Activated CD8-positive, alpha-beta T cell treated with anti-CD3 and anti-CD28 coated beads for 36 hours (primary cell): ENCODE measurements at places on chromosomes 7 and 10. TPM values are rescaled to one million over a fixed set of nuclear protein-coding genes. Genes with fewer than 3 reads are reported as not detected.
A peak's percentile ranks its signal among the peaks of the same experiment; 100 is the strongest.

GRCh38 chr10:57689596-57690297 is 577.9 kb downstream of the IPMK start:
- H3K27me3 ChIP-seq: no peaks in the 10 kb centered on the region
- no peak overlapping the region for H3K4me3 ChIP-seq
- DNase-seq: no peak
- no peaks in the 10 kb centered on the region for H3K36me3 ChIP-seq
- H3K4me1 ChIP-seq: no peaks in the 10 kb centered on the region

Gene XRCC2
- total RNA-seq: 16.6 TPM

DNA sequence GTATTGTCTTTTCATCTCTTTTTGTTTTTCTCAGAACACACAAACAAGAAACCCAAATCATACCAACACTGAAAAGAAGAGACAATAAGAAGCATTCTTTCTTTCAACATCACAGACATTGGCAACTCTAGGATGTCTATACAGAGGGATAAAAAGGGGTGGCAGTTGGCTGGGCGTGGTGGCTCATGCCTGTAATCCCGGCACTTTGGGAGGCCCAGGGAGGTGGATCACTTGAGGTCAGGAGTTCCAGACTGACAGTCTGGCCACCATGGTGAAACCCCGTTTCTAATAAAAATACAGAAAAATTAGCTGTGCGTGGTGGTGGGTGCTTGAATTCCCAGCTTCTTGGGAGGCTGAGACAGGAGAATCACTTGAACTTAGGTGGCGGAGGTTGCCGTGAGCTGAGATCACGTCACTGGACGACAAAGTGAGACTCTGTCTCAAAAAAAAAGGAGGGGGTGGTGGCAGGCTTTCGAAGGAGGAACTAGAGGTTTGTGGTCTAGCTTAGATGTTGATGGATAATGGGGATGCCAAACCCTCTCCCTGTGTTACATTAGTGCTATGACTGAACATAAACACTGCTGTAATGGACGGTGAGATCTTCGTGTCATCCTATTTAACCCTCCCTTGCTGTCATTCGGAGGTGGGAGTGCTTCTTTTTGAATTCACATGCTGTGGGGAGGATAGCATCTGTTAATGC is 9.4 kb downstream of the CNNM2 start:
- no peak overlapping the region for H3K4me3 ChIP-seq
- DNase-seq: peak; percentile 6
- H3K36me3 ChIP-seq: peaks cover 4% of the 10 kb centered on the region
- peaks cover 20% of the 10 kb centered on the region for H3K4me1 ChIP-seq

- peak; percentile 50 for DNase-seq
- peaks cover 23% of the 10 kb centered on the region for H3K4me1 ChIP-seq
- H3K27me3 ChIP-seq: peaks cover 5% of the 10 kb centered on the region
- H3K27ac ChIP-seq: peak overlapping the region; percentile 72
These were observed 6.3 kb downstream of the LIPF start for GRCh38 chr10:88670497-88670896.

Gene IL2RA
- 874 TPM for total RNA-seq

- DNase-seq: no peak
- H3K4me3 ChIP-seq: no peak overlapping the region
- peaks cover 15% of the 10 kb centered on the region for H3K4me1 ChIP-seq
- peaks cover 7% of the 10 kb centered on the region for H3K36me3 ChIP-seq
These were observed 286.8 kb downstream of the ADK start for GRCh38 chr10:74437822-74438221.

Gene GLI3
- total RNA-seq: not detected

GRCh38 chr10:33547976-33548375 is 213.5 kb upstream of the NRP1 start:
- H3K4me1 ChIP-seq: no peaks in the 10 kb centered on the region
- H3K27ac ChIP-seq: no peak overlapping the region
- H3K27me3 ChIP-seq: peaks cover 7% of the 10 kb centered on the region
- DNase-seq: no peak

- H3K36me3 ChIP-seq: no peaks in the 10 kb centered on the region
- H3K27ac ChIP-seq: no peak overlapping the region
- no peak overlapping the region for H3K4me3 ChIP-seq
- no peaks in the 10 kb centered on the region for H3K27me3 ChIP-seq
- no peak for DNase-seq
- H3K4me1 ChIP-seq: no peaks in the 10 kb centered on the region
These were observed 116.1 kb upstream of the ZMIZ1 start for GRCh38 chr10:78952686-78953085.
